ENCODE measurements at places on chromosomes 6 and 20.
A peak's percentile ranks its signal among the peaks of the same experiment; 100 is the strongest.

DNA sequence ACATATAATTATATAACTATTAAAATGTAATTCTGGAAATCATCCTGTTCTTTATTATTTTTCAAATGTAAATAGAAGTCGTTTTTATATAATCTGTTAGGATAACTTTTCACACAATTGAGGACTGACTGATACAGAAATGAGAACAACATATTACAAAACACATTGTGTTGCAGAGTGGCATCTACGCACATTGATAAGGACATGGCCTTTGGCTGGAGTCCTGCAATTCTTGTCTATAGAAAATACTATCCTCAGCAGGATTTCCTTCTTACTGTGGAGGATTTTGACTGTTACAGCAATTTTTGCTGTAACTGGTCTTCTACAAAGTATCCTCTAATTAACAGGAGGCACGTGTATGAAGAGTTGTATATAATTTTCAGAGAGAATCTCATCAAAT is 19.8 kb downstream of the SH3BGRL2 start:
- no peak for DNase-seq

GRCh38 chr20:37686762-37687477 is 6.9 kb upstream of the CTNNBL1 start:
- DNase-seq, result no peak

DNA sequence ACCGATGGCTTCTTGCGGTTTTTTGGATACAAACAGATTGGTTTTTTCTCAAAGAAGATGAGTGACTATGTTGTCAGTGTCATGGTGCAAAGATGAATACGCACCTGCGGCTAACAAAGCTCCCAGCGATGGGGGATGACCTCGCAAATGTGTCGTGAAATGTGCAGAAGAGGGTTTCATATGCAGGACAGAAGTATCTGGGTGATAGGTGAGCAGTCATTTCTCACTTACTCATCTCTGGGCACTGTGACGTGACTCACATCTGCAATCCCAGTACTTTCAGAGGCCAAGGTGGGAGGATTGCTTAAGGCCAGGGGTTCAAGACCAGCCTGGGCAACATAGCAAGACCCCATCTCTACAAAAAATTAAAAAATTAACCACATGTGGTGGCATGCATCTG is 216.3 kb downstream of the ERMARD start:
- DNase-seq, result no peak

GRCh38 chr6:163260111-163260895 is 154.2 kb upstream of the QKI start:
- DNase-seq, result no peak

DNA sequence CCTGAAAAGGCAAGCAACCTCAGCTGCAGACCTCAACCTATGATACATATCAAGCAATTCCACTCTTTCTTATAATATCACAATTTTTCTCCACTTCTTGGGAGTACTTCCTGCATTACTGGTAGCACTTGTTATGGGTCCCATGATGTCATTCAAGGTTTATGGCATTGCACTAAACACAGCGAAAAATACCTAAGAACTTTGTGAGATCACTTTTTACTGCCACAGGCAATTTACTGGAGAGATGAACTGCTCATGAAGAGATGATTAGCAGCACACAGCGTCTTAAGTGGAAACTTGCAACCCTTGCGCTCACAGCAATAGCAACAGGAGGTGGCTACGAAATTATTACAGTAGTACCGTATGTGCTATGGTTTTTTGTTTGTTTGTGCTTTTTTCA is 19.3 kb upstream of the RIMS4 start:
- DNase-seq, result no peak

- DNase-seq, result no peak
Measured at GRCh38 chr20:19815553-19815991, 57.5 kb downstream of the RIN2 start.

DNA sequence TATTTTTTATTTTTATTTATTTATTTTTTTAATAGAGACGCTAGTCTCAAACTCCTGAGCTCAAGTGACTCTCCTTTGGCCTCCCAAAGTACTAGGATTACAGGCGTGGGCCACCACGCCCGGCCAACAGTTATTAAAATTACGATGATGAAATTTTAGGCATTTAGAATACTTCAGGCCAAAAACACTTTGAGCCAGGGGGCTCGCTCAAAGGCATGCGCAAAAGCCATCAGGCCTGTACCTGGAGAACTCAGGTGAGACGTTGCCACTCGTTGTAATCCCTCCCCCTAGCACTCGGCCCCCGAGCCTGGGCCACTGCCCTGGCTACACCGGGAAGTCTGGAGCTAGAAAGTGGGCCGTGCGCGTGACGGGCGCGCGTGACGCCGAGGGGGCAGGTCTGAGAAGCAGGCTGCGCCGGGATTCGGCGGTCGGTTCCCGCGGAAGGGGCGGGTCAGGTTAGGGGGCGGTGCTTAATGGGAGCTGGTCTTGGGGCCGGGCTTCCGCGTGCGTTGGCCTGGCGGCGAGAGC is 337 bp upstream of the CBFA2T2 start:
- DNase-seq, result peak; percentile 98

GRCh38 chr6:30781743-30782424 is 37.5 kb upstream of the IER3 start:
- peak; percentile 36 for DNase-seq

GRCh38 chr20:8330785-8331695 is 199.0 kb downstream of the PLCB1 start:
- no peak for DNase-seq

DNA sequence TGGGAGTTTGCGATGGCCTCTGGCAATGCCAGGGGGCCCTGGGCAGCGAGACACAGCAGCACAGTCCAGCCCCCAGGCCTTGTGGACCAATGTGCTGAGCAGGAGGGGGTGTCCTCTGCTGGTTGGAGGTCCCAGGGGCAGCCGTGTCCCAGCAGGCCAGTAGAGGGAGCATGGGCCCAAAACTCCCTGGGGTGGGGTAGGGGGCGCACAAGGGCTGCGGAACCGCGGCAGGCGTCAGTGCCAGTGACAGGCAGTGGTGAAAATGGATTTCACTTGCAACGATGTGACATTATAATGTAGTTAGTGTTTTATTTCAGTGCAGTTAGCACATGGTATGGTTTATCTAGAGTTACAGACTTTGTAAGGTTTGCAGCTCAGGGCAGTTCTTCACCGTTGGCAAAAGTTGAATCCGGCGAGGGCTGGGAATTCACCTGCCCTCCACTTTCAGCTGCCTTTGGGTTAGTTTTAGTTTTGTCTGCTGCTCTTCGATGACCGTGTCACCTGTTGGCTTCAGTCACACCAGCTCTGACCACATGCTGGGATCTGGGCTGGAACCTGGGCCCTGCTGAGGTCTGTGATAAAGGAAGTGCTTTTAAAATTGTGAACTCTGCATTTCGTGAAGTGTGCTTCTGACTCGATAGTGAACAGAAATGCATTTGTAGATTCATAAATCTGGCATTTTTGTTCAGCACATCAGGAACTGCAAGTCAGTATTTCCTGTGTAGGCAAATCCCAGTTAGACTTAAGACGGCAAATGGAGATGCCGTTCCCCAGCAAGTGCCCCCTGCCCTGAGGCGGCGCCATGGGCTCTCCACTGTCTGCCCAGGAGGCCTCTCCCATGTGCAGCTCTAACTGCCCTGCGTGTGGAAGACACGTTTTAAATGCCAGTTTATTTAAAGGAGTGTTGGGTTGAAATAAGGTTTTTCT is 46.8 kb downstream of the PYGB start:
- DNase-seq, result peak; percentile 69

DNA sequence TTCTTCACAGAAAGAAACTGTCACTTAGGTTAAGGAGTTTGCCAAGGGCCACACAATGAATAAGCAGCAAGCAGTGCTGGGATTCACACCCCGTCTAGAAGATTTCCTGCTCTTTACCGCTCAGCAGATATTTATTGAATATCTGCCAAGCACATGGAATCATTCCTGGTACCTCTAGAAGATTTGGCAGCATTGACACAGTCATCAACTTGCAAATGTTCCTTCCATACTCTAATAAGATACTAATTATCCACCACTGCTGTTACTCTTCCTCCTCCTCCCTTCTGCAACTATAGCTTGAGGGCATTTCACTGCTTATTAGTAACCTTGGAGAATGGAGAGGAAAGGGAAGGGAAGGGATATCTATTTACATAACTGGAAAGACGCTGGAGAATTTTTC is 13.0 kb downstream of the MOXD1 start:
- DNase-seq, result no peak

DNA sequence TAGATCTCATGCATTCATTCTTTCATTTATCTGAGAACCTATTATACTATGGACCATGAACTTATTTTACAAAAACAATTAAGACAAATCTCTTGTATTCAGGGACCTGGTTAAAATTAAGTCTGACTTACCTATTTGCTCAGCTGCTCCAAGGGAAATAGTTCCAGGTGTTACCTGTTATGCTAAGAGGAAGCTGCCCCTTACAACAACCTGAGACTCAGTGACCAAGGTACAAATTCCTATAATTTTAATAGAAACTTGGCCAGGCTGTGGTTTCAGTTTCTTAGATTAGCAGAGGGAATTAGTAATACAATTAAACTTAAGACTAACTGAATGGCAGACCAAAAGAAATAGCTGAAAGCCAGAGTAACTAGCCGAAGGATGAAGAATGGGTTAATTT is 48.2 kb upstream of the GMPR start:
- no peak for DNase-seq

DNA sequence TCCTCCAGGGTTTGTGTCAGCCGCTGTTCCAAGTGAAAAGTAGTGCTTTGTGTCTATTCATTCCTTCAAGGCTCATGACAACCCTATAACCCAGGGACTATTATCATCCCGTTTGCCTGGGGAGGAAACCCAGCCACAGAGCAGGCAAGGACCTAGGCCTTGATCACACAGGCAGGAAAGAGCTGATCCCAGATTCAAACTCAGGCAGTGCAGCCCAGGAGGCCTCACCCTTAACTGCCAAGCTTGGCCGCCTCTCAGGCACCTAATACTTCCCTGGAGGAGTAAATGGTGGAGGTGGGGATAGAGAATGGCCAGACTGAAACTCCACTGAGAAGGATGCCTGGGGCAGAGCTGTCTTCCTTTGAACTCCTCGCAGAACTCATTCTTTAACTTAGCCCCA is 215.1 kb upstream of the QKI start:
- DNase-seq, result no peak

GRCh38 chr6:163173741-163174140 is 240.8 kb upstream of the QKI start:
- DNase-seq, result no peak

DNA sequence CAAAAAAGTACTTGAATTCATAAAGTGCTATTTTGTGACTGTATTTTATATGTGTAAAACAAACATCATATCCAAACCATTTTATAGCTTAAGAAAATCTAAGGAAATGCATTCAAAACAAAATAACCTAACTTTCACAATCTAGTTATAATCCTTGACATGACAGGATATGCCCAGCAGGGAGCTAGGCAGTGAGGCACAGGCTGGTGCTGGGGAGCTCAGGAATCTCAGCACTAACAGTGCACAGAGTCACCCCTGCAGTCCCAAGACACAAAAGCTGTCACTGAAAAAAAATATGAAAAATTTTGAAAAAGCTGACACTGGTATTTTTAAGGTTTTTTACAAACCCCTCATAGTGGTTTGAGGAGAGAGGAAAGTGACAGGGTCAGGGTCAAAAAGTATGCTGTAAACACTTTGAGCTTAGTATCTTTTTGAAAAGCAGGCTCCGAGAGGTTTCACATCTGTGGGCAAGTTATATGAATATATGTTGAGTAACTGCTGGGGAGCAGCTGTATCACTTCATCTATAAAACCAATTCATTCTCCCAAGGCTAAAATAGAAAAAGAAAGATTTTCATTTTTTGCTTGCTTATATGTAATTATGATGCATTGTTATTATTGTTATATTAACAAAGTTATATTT is 24.1 kb downstream of the LGSN start:
- no peak for DNase-seq

DNA sequence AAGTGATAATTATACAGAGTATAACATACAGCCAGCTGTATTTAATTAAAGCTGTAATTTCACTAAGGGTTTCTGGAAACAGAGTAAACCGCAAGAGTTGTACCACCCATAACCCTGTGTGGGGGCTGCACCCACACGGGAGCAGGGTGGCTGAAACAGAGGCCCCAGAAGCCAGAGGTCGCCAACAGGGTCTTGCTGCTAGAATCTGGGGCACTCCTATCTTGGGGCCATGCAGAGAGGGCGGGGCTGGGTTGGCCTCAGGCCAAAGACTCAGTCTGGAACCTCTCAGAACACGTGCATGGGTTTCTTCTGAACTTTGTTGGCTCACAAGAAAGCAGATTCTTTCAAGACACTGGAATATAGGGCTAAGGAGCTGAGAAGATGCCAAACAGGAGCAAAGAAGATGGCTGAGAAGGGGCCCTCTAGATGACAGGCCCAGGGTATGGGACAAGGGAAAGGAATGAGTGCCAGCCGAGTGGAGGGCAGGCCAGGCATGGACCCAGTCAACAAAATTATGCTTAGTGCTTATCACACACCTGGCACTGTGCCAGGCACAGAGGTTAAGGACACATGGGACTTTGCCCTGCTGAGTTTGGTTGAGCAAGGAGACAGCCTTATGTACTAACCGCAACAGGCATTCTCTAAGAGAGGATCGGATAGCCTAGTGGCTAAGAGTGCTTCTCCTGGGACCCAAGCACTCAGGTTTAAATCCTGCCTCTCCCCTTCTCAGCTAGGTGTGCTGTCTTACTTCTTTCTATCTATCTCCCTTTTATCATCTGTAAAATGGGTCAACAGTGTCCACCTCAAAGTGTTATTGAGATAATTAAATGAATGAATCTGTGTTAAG is 96.6 kb upstream of the FOXP4 start:
- DNase-seq, result peak; percentile 65

DNA sequence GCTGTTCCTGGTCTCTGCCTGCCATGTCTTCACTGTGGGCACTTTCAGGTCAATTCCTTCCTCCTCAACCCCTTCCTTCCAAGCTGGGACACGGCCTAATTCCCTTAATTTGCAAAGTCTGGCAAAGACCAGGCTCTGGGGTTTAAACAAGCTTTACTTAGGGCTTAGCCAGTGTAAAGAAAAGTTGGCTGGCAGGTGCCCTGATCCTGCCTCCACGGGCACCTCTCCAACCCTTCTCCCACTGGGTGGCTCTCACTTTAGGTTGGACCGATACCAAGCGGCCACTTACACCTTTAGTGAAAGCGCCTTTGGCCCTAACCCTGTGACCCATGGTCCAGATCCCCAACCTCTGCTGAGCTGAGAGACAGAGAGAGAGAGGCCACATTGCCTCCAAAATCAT is 13.7 kb upstream of the MLN start:
- DNase-seq, result no peak

GRCh38 chr6:142804490-142804889 is 140.5 kb downstream of the HIVEP2 start:
- DNase-seq, result no peak

DNA sequence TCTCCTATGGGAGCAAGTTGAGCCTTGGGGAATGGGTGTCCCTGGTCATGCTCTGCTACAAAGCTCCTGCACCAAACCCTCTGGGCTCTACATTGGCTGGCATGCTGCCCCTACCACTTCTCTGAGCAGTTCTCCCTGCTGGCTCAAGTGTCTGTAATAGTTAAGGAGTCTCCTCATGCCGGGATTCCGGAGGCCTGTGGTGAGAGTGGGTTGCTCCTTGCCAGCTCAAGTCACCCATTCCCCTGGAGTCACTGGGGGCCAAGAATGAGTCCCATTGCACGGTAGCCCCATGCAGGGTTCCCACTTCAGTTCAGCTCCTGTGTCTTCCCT is 173.9 kb downstream of the PRDM13 start:
- DNase-seq, result no peak
